ENCODE measurements at places on chromosomes 2 and 18. TPM values are rescaled to one million over a fixed set of nuclear protein-coding genes. Genes with fewer than 3 reads are reported as not detected.

Gene KIAA2012
- not detected for total RNA-seq

DNA sequence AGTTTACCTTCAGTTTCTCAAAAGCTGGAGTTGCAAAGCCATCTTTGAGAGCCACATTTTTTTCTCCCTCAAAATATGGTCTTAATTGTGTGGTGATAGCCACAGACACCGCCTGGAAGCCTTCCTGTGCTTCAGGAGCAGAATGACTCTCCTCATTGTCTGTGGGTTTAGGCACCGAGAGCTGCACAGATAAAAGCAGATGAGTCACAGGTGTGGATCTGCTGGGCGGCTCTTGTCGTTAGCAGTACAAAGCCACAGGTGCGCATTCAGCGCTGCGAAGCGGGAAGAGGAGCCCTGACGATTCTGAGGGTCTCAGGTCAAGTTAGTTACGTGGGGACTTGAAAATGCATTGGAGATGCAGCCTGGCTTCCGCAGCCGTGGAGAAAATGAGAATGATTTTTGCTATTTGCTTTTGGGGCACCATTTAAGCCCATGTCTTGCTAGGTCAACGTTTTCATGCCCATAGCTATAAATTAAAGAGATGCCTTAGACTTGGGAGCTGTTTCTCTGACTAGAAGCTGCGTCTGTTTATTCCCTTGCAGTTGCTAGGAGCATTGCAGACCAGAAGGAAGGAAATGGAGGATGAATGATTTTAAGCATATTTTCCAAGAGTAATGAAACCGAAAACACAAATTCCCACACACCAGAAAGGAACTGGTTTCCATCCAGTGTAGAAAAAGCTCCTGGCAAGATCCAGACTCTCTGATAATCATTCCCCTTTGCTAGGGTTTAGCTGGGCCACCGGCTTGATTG, 51.5 kb downstream of the KLHL29 start:
- H3K4me3 ChIP-seq: no peak overlapping the region
- no peaks in the 10 kb centered on the region for H3K36me3 ChIP-seq
- no peaks in the 10 kb centered on the region for H3K4me1 ChIP-seq
- H3K27ac ChIP-seq: no peak overlapping the region

DNA sequence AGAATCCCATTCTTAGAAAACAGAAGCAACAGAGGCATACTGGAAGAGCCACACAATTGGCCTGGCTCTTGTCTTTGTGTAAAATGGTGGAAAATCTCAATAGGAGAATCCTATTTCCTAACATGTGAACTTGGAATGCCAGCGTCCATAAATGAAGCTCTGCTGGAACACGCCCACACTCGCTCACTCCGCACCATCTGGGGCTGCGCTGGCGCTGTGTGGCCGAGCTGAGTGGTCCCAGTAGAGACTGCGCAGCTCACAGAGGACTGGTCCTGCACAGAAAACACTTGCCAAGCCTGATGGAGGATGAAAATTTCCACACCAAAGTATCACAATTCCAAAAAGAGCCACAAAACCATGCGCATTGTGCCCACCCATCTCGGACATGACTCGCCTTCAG, 56.2 kb downstream of the PXDN start:
- H3K27ac ChIP-seq: peak overlapping the region; percentile 96
- DNase-seq: no peak
- H3K4me3 ChIP-seq: no peak overlapping the region
- no peaks in the 10 kb centered on the region for H3K27me3 ChIP-seq
- peaks cover 57% of the 10 kb centered on the region for H3K36me3 ChIP-seq

DNA sequence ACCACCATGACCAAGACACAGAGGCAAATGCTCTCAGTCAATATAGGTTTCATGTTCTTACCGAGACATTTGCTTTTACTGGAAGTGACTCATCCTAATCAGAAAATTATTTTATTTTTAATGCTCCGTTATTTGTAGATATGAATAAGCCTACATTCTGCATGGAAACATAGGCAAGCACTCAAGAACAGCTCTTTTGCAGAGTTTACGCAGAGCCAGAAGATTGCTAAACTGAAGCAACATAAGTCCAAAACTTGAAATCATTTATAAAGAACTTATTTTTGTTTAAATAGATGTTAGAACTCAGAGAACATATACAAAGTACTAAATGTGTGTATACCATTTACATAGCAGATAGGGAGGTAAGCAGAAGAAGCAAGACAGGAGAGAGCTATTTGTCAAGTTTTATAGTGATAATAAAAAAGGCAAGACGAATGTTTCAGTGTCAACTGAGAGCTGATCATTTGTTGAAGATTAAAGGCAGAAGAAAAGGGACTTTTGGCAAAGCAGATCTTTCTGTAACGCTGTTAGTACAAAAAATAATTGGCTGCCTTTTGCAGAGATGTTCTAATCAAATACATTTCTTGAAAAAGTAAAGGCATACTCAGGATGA, 12.4 kb upstream of the PPP1R1C start:
- no peaks in the 10 kb centered on the region for H3K27me3 ChIP-seq
- no peak overlapping the region for H3K4me3 ChIP-seq
- no peak overlapping the region for H3K27ac ChIP-seq
- no peaks in the 10 kb centered on the region for H3K36me3 ChIP-seq
- DNase-seq: no peak

- peaks cover 8% of the 10 kb centered on the region for H3K4me1 ChIP-seq
- H3K27me3 ChIP-seq: no peaks in the 10 kb centered on the region
- no peaks in the 10 kb centered on the region for H3K36me3 ChIP-seq
These were observed 111.9 kb downstream of the IRS1 start for GRCh38 chr2:226687641-226688253.

- H3K36me3 ChIP-seq: no peaks in the 10 kb centered on the region
- H3K27me3 ChIP-seq: no peaks in the 10 kb centered on the region
- DNase-seq: peak; percentile 3
- H3K4me1 ChIP-seq: no peaks in the 10 kb centered on the region
- H3K4me3 ChIP-seq: no peak overlapping the region
These were observed 25.9 kb upstream of the RAMP1 start for GRCh38 chr2:237833546-237833945.

- H3K27ac ChIP-seq: no peak overlapping the region
- no peaks in the 10 kb centered on the region for H3K4me1 ChIP-seq
- no peak overlapping the region for H3K4me3 ChIP-seq
- no peak for DNase-seq
These were observed 77.5 kb upstream of the HK2 start for GRCh38 chr2:74756356-74756890.

DNA sequence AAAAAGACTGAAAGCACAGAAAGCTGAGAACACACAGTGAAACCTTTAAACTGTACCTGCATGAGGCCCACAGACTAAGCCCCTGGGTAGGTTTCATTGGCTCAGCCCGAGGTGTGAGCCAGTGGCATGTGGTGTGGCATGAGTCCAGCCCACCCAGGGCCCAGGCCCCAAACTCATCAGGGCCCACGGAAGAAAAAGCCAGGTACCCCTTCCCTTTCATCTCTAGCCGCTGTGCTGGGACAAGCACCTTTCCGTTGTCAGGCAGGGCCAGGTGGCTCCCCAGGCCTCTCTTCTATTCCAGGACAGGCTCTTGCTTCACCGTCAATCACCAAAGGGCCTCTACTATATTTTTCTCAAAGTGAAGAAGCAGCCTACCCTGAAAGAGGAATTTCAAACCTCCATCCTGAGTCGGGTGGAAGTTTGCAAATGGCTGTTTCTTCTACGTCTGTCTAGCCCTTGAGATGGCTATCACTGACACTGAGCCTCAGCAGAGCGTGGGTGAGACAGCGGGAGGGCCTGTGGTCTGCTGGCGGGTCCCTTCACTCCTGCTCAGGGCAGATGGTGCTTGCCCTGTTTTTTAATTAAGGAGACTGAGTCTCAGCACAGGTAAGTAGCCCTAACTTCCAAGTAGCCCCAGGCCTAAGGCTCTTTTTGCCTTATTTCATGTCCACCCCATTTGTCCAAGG, 8.6 kb downstream of the DNAJB2 start:
- H3K4me3 ChIP-seq: no peak overlapping the region
- no peak overlapping the region for H3K27ac ChIP-seq
- peaks cover 2% of the 10 kb centered on the region for H3K36me3 ChIP-seq
- no peaks in the 10 kb centered on the region for H3K27me3 ChIP-seq
- no peak for DNase-seq
- peaks cover 21% of the 10 kb centered on the region for H3K4me1 ChIP-seq

Gene RANBP2
- 75.4 TPM for total RNA-seq

GRCh38 chr2:117945296-117945695, 68.6 kb downstream of the CCDC93 start:
- H3K4me3 ChIP-seq: no peak overlapping the region
- no peak overlapping the region for H3K27ac ChIP-seq
- H3K27me3 ChIP-seq: no peaks in the 10 kb centered on the region

Measured in astrocyte (in vitro differentiated cells and primary cell).